ENCODE measurements at places on chromosomes 7 and 10.

DNA sequence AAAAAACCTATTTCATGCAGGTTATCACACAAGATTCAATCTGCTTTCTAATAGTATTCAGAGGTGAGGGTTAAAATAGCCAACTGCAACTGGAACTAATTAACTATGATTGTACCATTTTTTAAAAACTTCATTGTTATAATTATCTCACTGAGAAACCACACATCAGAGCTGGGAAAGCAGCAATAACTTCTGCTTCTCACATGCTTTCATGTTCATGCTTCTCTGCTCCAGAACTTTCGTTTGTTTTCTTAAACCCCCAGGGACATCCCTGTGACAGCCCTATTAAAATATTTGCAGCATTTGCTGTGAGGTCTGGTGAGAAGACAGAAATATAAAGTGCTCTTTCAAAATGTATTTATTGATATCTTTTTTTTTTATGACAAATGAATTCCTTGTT is 389.0 kb upstream of the SORCS1 start:
- DNase-seq: no peak

DNA sequence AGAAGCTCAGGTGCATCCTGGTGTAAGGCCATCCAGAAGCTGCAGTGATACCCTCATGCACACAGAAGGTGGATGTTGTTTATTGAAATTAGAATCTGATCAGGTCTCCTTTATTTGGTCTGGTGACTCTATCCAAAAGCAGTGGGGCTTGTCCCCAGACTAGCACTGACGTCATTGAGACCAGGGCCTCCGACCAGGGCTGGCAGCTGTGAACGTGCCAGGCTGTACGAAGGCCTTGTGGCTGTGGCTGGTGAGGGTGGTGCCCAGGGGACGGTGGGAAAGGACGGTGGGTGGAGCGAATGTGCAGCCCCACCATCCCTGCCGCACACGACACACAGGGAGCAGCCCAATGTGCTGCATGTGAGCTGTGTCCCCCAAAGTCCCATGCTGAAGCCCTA is 160.0 kb downstream of the ADARB2 start:
- DNase-seq: no peak

GRCh38 chr10:116796469-116796868 is 52.8 kb upstream of the ENO4 start:
- no peak for DNase-seq

- no peak for DNase-seq
Observed at GRCh38 chr10:131274883-131275282, 36.6 kb downstream of the TCERG1L start.

DNA sequence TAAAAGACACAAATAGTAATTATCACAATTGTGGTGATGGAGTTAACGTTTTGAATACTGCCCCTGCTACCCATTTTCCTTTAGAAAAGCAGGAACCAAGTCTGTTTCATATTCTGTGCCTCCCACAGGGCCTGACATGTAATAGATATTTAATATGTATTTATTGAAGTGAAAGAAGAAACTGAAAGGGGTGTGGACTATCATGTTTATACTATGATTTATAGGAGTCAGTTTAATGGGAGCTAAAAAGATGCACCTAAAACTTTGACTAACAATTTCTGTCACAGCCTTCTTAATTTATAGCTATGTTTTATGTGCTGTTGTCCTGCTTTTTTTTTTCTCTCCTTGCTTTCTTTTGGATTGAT is 24.1 kb upstream of the BHLHA15 start:
- DNase-seq: no peak

GRCh38 chr7:79608005-79608404 is 154.5 kb upstream of the MAGI2 start:
- no peak for DNase-seq

DNA sequence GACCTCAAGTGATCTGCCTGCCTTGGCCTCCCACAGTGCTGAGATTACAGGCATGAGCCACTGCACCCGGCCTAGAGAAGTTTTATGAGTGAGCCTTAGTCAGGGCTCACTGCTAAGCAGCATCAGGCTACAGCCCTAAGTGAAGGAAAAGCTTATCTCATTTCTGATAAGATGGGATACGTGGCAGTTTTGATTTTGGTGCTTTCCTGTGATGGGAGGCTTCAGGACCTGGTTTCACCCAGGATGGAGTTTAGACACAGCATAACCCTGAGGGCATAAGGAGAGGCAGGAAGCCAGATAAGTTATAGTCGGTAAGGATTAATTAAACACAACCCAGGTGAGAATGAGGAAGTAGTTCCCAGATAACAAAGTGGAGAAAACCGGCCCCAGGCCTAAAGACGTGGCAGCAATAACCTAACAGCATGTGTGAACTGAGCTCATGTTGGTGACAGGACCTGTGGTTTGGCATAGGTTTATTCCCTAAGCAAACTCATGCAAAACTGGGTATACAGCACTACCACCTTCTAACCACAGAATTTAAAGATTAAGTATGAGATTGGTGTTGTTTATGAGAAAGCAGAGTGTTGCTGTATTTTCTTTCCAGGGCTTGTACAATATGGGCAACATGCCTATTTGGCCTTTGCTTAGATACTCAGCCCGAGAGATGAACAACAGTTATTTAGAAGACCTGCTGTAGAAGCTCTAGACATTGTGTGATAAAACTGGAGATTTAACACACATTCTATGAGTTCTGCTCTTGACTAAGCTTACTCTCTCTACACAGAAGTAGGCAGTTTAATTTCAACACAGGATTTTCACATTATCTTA is 119.4 kb downstream of the COL28A1 start:
- DNase-seq: no peak

GRCh38 chr7:77199013-77199966 is at the start of gene FGL2:
Gene FGL2 (minus strand): TSS chr7:77199819. CDS start chr7:77199793, 26 bp downstream.
- DNase-seq: peak; percentile 17

GRCh38 chr10:131050162-131050766 is 261.3 kb downstream of the TCERG1L start:
- no peak for DNase-seq

DNA sequence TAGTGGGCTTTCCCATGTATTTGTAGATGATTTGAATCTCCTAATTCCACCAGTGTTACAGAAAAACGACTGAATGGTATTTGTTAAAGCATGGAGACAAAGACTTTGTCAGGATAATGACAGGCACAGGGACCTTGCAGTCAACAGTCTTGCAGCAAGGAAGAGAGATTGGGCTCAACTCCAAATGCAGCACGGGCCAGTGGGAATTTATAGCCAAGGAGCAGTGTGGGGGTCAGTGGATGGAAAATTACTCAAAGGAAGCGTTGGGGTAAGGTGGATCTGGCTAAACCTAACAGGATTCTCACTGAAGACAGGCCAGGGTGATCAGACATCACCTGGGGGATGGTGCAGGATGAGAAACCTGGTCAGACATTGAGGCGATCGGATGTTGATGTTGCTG is 24.3 kb downstream of the CPVL start:
- DNase-seq: no peak

DNA sequence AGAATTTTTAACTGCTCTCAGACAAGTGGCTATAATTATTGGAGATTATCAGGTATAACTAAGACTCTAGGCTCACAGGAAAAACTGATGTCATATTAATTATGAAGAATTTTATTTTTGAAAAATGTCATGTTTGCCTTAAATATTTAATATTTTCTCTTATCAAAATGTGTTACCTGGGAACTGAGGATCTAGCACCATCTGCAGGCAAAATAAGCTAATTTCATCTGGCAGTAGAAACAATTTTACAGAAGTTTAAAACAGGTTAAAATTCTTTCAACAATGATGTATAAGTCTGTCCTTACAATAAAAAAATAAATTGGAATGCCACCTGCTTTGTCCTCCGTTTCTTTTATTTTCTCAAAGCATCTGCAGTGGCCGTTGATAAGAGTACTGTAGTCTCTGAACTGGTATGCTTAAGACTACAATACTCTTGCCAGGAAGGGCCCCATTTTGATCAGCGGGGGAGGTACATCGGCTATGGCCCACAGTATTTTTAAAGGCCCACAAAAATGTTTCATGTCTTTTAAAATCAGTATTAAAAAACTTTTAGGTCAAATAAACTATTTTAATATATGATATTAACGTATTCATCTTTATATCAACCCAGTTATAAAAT is 81.3 kb downstream of the VWDE start:
- peak; percentile 6 for DNase-seq

DNA sequence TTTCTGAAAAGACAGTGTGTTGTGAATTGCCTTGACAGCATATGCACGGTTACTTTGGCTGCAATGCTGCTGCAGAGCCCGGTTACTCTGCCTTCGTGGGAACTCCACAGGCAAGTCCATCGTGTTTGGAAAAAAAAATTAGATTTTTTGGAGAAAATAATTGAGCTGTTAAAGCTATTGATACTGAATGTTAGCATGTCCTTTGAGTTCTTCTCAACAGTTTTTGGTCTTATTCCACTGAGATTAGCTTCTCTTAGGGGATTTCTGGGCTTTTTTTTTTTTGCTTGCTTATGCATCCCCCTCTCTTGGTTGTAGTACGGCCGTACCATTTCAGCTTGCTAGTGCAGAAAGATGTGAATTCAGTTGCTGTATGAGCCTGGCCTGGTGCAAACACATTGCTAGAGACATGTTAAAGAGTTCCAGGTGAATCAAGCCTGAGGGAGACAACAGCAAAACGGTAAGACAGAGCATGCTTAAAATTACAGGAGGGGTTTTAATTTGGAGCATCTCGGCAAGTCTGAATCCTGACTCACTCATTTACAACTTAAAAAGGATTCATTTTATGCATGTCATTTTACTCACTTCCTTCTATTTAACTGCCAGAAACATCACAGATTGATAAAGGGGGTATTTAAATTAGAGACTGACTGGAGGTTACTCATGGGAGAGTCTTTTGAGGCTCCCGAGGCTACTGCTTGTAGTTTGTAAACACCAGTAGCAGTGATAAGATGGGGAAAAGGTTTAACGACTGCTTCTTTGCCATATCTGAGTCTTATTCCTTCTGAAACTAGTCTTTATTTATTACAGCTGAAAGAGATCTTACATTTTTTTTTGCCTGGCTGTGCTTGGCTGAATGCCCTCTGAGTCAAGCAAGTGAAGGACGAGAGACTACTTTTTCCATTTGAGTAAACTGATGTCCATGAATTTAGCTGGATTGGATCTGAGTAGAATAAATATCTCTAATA is 113.7 kb downstream of the CDK14 start:
- no peak for DNase-seq

GRCh38 chr7:101555921-101556275 is 73.2 kb downstream of the MYL10 start:
- no peak for DNase-seq

DNA sequence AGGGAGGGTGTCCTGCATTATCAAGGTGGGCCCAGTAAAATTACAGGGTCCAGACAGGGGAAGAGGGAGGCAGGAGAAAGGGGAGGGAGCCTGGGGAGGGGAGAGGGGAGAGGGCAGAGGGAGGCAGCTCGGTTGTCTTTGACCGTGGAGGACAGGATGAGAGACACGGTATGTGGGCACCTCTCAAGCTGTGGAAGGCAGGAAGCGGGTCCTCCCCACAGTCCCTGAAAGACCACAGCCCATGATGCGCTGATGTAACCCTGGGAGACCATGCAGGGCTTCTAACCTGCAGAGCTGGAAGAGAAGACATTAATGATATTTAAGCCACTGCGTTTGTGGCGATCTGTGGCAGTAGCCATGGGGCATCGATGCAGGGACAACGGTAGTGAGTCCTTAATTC is 27.2 kb upstream of the MNX1 start:
- no peak for DNase-seq

DNA sequence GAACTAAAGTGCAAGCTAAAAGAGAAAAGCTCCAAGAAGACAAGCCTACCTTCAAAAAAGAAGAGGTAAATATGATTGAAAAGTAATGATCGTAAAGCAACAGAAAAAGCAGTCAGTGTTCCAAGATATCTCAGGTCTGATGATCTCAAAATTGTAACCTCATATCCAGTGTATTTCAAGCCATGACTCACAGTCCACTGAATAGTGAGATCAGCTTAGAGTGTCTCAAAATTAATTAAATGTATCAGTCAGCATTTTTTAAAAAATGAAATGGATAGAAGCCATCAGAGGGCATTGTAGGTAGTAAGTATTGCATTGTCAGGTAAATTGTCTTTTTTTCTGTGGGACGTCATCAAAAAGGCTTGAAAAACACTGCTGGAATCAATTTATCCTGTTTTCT is 50.6 kb upstream of the AGBL3 start:
- no peak for DNase-seq

- DNase-seq: no peak
Observed at GRCh38 chr7:107234436-107234835, 65.6 kb downstream of the HBP1 start.

DNA sequence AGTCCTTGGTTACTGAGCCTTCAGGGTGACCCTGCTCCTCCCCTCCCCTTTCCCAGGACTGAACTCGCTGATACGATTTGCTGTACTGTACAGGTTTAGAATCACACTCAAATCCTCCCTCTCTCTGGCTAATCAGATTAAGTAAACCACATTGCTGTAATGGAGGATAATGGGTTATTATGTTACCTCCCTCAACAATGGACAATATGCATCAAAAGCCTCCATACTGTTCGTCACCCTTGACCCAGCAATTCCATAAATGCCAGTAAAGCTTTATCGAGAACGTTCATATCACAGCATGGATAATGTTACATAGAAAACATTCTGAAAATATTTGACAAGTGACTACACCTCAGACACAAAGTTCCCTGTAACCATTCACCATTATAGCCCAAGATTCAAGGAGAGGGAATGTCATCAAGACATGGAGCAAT is 61.7 kb downstream of the FAM107B start:
- DNase-seq: no peak

- no peak for DNase-seq
Observed at GRCh38 chr7:80681272-80681885, 42.9 kb downstream of the CD36 start.

GRCh38 chr7:147478796-147479195 is 1111.8 kb upstream of the C7orf33 start:
- DNase-seq: no peak

GRCh38 chr10:30800368-30800767 is 170.8 kb upstream of the LYZL2 start:
- DNase-seq: no peak

DNA sequence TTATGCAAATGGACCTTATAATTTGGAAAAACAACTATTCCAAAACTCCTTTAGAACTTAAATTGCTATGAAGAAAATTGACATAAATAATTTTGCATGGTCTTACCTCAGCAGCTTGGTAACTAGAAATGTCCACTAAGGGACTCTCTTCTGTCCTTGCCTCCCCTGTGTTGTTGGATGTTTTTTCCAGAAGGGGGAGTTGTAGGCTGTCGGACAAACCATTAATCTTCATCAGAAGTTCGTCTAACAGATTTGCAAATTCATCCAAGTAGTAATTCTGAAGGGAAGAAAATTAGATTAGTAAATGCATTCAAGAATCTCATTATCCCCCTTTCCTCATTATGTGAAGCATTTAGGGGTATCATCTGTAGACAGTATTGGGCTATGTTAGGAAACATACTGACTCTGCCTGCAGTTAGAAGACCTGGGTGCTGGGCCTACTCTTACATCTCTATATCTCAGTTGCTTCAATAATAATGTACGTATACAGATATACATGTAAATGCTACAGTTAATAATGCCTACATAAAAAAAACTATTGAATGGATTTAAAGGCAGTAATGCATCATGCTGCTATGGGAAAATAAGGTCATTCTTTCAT is 155.6 kb downstream of the PKD1L1 start:
- DNase-seq: no peak
